Adrenal gland (tissue), 19 donors: ENCODE measurements at places on chromosomes 4 and X. TPM values are rescaled to one million over a fixed set of nuclear protein-coding genes. Genes with fewer than 3 reads are reported as not detected.

DNA sequence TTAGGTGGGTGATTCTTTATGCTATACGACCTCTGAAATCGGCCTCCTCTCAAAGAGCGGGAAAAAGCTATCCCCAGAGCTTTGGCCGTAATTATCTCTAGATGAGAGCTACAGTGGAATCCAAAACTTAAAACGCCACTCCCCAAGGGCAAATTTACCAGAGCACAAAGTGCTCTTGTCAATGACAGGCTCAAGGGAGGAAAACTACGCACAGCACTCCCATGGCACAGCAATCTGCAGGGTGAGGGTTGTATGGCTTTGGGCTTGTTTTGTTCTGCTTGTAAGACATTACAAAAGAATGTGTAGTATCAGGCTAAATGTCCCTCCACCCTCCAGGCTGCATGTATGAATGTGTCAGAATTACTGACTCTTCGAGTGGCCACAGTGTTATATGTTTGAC is 44.0 kb downstream of the ARHGEF6 start:
- no peak for DNase-seq

ADGRL3 gene
- total RNA-seq = 20.5 TPM

GRCh38 chr4:77852892-77853495 is 9.6 kb upstream of the MRPL1 start:
- DNase-seq = no peak

DNA sequence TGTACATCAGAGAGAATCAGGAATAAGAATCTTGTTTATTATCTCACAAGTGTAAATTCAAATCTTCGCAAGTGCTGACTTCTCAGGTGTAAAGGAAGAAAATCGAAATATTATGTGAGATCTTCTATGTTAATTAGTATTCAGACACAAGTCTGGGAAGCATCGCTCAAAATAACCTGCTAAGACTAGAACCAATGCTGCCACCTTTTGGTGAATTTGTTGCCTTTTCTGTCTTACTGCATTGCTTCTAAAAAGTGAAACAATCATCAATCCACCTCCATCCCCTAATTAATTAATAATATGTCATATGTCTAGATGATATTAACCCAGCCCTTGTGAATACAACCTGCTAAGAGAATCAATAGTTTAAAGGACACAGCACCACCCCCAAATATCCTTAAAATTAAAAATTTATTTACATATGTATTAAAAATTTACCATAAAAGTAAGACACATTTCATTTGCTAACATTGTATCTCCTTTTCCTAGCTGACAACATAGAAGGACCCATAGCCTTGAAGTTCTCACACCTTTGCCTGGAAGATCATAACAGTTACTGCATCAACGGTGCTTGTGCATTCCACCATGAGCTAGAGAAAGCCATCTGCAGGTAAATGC is 3.5 kb downstream of the EPGN start:
- DNase-seq = no peak

SFRP2 gene
- total RNA-seq = 0.57 TPM

CENPI gene
- 0.54 TPM for total RNA-seq

AMTN gene
- total RNA-seq = not detected

DNA sequence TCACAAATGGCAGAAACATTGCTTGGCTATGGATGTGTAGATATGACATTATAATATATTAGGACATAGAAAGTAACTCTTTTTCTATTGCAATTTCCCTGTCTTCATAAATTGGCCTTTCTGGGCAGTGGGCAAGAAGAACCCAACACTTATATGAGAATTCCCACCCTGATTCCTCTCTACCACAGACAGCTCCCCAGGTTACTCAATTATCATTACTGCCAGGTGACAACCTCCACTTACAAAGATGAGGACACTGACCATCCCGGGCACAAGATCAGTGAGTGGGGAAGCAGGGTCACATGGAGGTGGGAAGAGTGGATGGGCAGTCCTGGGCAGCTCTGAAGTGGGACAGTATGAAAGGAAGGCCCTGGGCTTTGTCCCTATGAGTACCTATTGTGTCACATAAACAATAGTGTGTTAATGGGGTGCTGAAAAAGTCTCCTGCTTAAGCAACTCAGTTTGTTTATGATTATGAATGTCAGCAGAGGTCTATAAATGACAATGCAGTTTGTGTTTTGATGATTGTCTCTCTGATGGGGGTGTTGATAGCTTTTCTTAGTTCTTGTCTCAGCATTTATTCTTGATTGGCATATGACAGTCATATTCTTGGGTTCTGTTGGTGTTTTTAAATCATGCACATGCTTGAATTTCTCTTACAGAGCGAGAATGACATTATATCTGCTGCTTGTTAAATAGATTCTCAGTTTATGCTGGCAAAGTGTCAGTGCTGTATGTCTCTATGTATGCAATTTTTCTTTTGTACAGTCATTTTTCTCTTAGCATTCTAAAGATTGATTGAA is 99.9 kb downstream of the SLIT2 start:
- no peak for DNase-seq

GYG2 gene
- total RNA-seq = 2.3 TPM

TCEAL9 gene
- total RNA-seq = 250 TPM

NDST3 gene
- total RNA-seq = 0.14 TPM
